ENCODE measurements at places on chromosomes 1 and 21.

DNA sequence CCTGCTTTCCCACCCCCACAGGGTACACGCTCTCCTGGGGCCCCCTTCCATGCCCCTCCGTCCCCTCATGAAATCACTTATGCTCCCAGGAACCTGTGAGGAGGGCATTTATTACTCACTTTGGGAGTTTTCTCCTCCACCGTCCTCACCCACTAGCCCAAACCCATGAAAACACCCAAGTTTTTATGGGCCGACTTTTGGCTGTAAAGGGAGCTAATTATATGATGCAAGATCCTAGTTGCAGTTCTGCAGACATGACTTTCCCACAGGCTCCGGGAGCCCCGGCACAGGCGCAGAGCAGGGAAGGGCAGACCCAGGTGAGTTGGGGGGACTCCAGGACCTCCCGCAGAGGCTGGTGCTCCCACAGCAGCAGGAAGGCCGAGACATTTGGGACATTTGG, 29.7 kb downstream of the EPHA2 start:
- DNase-seq: no peak

- no peak for DNase-seq
These were observed 31.0 kb downstream of the SUSD4 start for GRCh38 chr1:223332997-223333396.

GRCh38 chr1:185439727-185440415, 122.8 kb upstream of the IVNS1ABP start:
- peak; percentile 95 for DNase-seq

GRCh38 chr21:35023396-35024070, 25.6 kb downstream of the RUNX1 start:
- DNase-seq: no peak
